SK-N-SH (cell line): ENCODE measurements at places on chromosomes 7 and 10.

DNA sequence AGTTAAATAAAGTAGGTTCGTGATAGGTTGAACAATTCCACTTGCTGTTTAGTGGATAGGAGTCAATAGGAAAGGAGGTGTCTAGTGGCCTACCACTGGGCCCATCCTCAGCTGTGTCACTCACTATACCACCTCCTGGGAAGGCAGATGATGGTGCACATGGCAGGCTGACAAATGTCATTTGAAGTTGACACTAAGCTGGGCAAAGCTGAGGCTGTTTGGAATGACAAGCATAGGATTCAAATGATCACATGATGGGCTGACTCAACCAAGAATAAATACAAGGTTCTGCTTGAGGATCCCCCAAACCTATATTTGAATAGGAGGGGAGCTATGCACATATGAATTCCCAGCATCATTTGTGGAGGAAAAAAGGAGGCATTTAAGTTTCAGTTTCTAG, 489.8 kb downstream of the RPS24 start:
- no peak for DNase-seq

- DNase-seq = no peak
Observed at GRCh38 chr10:78028438-78029268, 662 bp downstream of the POLR3A start.

- DNase-seq = no peak
Observed at GRCh38 chr7:22561321-22561811, 61.4 kb upstream of the STEAP1B start.

DNA sequence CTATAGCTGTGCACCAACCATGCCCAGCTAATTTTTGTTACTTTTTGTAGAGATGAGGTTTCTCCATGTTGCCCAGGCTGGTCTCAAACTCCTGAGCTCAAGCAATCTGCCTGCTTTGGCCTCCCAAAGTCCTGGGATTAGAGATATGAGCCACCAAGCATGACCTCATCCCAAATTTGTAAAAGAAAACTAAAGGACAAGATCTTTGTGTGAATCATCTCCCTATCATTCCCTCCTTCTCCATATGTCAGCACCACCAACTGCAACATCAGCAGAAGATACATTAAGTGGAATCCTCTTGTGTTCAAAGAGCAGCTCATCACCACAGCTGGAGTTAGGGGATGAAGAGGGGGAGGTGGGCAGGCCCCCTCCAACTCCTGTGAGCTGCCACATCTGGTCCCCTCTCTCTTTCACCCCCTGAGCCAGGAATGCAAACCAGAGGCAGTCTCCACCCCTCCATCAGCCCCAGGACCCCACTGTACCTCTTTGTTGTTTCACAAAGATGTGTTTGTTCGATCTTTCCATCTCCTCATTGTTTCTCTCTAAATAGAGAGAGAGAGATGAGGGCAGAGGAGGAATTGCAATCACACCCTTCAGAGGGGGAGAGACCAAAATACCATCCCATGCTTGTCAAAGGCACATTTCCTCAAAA, 47.3 kb upstream of the PIP4K2A start:
- no peak for DNase-seq

GRCh38 chr7:110940756-110941155, 150.2 kb upstream of the LRRN3 start:
- no peak for DNase-seq

GRCh38 chr10:110430340-110431273, 67.1 kb upstream of the DUSP5 start:
- no peak for DNase-seq

DNA sequence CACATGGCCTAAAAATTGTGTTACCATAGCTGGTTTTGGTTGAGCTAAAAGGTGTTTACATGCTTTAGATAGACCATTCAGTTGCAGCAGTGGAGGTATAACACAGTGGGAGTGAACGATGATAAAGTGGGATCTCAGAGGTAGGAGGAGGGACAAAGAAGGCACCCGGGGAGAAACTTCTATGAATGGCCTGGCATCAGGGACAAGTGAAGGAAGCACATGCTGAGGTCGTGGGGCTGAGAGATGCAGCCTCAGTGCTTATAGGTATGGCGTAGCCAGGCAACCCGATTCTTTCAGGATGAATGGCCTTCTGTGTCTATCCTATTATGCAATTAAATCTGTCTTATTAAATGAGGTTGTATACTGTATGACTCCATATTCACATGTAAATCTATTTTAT, 3.9 kb upstream of the CDK6 start:
- DNase-seq = no peak

DNA sequence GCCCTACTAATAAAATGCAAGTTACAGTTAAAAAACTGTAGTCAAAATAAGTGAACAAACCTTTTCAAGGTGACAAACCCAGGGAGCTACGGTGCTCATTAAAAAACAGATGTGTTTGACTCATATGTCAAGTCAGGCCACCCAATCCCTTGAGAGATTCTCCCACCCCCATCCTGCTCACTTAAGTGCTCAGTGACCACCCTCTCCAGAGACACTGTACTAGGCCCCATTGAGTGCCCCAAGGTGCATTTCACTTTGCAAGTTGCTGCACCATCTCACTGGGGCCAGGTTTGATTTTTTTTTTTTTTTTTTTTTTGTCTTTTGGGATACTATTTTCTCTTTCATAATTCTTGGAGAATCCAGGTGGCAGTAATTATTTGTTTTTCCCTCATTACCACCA, 1.9 kb downstream of the ERV3-1 start:
- no peak for DNase-seq

DNA sequence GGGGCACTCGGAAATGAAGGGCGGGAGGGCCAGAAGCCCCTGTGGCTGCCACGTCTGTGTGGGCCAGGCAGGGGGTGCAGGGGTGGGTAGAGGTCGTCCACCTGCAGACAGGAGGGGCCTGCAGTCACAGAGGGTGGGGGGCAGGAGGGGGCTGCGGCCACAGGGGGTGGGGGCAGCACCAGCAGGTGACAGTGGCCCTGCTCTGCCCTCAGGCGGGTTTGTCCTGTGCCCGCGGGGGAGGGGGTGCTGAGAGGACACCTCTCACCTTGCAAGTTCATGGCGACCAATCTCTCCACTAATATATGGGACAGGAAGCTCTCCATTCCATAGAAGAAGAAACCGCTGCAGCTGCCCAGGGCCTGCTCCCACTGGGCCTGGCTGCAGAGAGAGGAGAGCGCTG, 26.6 kb upstream of the NKX6-2 start:
- no peak for DNase-seq

GRCh38 chr10:110436554-110437350, 61.0 kb upstream of the DUSP5 start:
- no peak for DNase-seq

GRCh38 chr10:78547397-78547796, 513.7 kb downstream of the RPS24 start:
- no peak for DNase-seq

DNA sequence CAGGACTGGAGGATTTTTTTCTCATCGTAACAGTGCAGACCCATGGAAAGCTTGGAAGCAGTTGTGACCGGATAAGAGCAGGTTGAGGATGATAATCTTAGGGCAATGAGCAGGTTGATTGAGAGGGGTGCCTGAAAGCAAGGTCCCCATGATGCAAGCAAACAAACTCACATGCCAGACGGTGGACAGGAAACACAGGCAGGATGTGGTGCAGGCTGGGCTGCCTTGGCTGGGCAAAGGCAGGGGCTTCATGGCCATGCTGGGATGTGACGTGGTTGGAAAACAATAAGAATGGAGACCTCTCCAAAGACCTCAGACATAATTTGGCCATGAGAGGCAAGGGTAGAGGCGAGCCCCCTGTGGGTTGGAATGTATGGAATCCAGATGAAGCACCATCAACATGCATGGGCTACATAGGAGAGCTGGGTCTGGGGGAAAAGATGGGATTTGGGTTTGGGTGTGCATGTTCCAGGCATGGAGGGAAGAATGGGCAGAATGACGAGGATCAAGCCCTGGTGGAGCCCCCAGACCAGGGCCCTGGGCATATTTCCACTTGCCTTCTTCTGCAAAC, 58.3 kb downstream of the IKZF1 start:
- DNase-seq = no peak

GRCh38 chr10:30986053-30986555, 45.6 kb downstream of the ZNF438 start:
- no peak for DNase-seq

- DNase-seq = peak; percentile 53
Observed at GRCh38 chr10:131743190-131744151, 157.3 kb upstream of the PPP2R2D start.

- no peak for DNase-seq
Observed at GRCh38 chr7:47477191-47478016, 104.5 kb downstream of the TNS3 start.

DNA sequence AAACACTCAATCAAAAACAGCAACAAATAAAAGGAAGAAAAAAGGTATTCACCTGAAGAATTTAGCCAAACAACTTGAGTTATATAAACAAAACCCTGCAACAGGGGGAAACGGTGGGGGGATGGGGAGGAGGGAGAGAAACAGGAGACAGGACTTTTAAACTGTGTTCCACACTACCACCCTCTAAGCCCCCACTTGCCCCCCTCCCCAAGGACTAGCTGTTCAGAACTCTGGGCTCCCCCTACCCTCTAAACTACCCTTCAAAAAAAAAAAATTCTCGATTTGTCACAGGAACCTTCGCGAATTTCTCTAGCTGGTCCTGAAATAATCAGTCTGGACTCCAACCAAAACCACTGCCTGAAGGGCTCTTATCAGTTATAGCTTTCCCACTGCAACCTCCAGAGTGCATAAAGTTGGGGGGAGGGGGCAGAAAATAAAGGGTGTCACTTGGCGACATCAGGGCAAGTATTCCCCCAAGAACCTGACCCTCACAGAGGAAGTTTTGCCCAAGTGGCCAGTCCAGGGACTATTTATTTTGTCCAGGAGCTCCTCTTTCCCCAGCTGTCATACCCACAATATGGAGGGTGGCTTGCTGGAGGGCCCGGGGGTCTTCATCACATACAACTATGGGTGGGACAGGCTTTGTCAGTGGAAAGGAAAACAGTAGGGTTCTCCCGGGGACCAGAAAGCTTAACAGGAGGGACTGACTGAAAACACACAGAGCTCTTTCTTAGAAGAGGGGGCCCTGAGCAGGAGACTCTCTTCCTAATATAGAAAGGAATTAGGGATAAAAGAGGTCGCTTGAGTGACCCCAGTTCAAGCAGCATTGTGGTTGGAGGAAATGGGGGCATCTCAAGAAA, 1.3 kb downstream of the UBE2H start:
- peak; percentile 69 for DNase-seq

- DNase-seq = no peak
Observed at GRCh38 chr10:75610183-75610582, 178.8 kb downstream of the LRMDA start.

DNA sequence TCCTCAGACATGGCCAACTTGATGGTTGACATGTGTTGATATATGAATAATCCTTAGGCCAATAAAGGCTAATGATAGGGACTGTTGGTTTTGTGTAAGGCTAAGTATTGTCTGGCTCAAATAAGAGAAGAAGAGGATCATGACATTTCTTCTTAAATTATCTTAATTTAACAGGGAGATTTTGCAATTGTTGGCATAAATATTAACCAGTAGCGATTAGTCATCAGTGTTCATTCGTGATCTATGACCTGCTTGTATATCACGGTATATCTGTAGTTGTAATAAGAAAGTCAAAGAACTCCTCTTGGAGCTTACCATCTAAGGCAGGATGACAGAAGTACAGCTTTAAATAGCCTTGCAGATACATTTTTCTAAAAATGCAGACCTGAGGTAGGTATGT, 196.4 kb downstream of the CREB5 start:
- no peak for DNase-seq

- no peak for DNase-seq
Observed at GRCh38 chr7:3307435-3307834, 6.4 kb downstream of the SDK1 start.

- no peak for DNase-seq
Observed at GRCh38 chr10:33099748-33100147, 141.7 kb upstream of the ITGB1 start.

- no peak for DNase-seq
Observed at GRCh38 chr10:49435225-49435624, 39.3 kb upstream of the DRGX start.

GRCh38 chr7:151079199-151079910, 1.3 kb downstream of the FASTK start:
- DNase-seq = no peak

DNA sequence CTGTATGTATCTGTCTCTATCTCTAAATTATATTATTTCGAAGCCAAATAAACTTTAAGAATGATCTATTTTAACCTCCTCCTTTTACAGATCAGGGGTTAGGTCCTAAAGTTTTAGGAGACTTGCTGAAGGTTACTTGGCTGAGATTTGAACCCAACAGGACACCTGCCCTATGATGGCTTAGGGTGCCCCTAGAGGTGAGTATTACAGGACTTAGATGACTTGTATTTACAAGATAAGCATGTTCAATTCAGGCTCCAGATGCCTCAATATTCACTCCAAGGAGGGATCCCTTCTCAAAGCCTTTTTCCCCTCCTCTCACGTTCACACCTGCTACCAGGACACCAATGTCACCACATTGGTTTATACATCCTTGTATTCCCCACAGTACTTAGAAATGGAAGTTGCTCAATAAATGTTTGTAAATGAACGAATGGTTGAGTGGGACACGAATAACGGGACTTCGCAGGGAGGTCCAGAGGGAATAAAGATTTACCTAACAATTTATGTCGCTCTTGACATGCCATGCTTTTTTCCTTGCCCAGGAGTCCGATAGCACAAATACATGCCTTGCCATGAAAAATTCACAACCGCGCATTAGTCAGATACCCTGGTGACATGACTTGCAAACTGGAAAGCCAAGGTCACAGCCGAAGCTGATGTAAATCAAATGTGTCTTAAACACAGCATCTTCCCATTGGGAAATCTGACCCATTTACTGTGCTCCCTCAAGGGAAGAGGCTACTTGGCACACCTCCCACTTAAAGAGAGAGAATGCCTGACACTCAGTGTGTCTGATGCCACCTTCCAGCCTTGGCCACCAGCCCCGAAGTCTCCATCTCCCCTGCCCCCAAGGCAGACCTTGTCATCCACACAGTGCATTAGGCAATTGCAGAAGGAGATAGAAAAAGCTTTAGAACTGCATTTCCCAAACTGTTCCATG, 872.2 kb upstream of the AUTS2 start:
- no peak for DNase-seq

- no peak for DNase-seq
Observed at GRCh38 chr7:23717788-23718187, 7.8 kb downstream of the STK31 start.

DNA sequence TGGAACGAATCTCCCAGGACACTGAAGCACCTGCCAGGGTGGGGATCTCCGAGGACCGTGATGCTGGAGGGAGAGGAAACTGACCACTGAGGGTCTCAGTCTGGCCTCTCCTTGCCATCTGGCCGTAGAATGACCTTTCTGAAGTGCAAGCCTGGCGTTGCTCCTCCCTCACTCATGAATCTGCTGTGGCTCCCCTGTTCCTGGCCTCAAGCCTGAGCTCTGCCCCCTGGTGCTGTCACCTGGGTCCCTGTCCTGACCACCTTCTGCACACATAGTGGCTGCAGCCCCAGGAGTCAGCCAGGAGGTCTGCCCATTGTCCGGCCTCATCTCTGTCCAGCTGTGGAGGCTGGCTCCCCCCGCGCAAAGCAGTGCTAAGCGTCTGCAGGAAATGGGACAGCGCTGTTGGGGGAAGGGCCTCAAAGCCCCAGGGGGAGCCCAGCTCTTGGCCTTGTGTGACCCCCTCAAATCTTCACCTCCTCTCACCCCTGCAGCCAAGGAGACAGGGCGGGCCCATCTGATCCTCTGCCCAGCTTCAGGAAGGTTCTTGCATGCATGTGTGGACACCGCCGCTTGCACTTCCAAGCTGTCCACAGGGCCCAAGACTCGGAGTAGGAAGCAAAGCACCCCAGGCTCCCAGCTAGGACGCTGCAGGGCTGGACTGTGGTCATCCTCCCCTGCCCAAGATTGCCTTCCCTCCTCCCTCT, 65.7 kb downstream of the MYL10 start:
- no peak for DNase-seq

- no peak for DNase-seq
Observed at GRCh38 chr10:131085091-131085860, 226.2 kb downstream of the TCERG1L start.
